NCI-H1436 treated with DMSO at 0.1 percent for 48 hours (cell line): ENCODE measurements at places on chromosomes 12 and 14.

DNA sequence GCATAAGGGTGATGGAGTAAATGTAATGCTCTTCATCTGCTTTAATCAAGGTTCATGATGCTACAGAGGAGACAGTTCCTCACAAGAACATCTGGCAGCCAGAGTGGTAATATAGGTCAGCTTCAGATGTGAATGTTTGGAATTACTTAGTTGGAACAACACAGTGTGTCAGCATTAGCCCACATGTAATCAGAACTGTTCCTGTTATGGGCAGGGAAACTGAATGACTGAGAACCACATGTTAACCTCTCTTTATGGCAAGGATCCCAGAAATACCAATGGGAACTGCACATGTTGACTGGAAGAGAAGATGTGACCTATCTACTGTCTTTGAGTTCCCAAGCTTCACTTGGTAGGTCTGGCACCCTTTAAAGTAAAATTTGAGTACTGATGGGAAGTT lies 390.1 kb upstream of the PDE3A start:
- no peak for DNase-seq

DNA sequence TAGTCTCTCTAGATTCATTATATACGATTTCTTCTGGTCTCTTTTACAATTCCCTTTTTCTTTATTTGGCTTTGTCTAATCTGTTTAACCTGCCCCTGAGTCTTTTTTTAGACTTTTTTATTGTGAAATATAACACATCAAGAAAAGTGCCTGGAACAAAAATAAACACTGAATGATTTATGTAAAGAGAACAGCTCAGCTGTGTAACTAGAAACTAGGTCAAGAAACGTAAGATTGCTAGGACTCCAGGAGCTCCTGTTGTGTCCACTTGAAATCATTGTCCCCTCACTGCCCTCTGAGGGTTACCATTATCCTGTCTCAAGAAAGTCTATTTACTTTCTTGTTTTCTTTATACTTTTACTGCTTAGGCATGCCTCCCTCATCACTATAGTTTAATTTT lies 23.1 kb downstream of the EXD2 start:
- DNase-seq, result no peak

DNA sequence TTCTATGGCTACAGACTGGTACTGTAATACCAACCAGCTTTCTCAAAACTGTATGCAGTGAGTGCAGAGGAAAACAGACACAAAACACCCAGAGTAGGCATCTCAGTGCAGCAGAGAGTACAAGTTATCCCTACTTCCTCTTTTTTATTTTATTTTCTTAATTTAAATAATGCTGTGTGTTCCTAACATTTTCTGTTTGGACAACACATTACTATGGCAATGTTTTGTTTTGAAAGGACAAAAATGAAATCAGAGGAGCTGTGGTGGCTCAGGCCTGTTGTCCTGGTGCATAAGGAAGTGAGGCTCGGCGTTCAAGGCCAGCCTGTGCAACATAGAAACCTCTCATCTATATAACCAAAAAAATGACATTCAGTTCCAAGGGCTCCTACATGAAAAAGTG lies 33.7 kb upstream of the SELPLG start:
- no peak for DNase-seq

DNA sequence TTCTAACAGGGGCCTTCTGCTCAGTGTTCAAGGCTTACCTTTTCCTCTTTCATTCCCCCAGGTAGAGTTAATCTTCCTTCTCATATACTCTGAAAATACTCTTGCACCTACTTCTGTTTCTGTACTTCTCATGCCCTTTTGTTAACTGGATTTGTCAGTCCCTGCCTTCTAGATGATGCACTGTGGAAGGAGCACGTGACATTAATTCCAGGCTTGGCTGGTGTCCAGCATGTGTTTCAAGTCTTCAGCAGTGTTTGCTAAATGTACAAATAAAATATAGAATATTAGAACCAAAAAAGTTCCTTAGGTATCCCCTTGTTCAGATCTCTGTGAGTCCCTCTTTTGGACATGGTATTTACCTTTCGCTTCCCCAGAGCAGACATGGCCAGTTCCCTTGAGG lies 27.9 kb upstream of the EVL start:
- no peak for DNase-seq

- no peak for DNase-seq
Observed at GRCh38 chr12:12560587-12561370, 1.9 kb downstream of the DUSP16 start.
